GM18507 (cell line): ENCODE measurements at places on chromosomes 3 and 15.
A peak's percentile ranks its signal among the peaks of the same experiment; 100 is the strongest.

DNA sequence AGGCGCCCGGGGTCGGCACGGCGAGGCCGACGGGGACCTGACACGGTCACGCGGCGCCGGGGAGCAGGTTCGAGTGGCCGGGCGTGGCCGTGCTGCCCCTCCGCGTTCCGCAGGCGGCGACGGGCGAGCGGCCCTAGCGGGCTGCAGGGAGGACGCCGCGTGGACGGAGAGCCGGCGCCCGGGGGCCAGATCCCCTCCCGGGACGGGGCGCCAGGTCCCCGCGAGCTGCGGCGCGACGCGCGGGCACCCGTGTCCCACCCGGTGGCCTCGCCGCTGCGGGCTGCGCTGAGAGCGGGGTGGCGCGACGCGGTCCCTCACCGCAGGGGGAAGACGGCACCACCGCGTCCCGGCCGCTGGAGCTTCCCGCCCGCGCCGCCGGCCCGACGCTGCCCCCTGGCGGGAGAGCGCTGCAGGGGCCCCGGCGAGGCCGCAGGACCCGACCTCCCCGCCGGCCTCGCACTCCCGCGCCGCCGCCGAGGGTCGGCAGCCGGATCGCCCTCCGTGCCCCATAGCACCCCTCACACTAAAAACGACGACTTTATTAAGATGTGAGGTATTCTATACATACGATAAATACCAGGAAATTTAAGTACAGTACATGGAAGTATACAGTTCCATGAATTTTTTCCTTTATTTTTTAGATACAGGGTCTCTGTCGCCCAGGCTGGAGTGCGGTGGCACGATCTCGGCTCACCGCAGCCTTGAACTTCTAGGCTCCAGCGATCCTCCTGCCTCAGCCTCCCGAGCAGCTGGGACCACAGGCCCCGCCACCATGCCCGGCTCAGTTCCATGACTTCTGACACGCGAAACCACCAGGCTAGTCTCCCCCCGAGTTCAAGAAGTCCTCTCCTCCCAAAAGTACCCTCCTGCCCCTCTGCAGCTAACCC is 1.3 kb upstream of the PIGZ start:
- DNase-seq, result peak; percentile 69

DNA sequence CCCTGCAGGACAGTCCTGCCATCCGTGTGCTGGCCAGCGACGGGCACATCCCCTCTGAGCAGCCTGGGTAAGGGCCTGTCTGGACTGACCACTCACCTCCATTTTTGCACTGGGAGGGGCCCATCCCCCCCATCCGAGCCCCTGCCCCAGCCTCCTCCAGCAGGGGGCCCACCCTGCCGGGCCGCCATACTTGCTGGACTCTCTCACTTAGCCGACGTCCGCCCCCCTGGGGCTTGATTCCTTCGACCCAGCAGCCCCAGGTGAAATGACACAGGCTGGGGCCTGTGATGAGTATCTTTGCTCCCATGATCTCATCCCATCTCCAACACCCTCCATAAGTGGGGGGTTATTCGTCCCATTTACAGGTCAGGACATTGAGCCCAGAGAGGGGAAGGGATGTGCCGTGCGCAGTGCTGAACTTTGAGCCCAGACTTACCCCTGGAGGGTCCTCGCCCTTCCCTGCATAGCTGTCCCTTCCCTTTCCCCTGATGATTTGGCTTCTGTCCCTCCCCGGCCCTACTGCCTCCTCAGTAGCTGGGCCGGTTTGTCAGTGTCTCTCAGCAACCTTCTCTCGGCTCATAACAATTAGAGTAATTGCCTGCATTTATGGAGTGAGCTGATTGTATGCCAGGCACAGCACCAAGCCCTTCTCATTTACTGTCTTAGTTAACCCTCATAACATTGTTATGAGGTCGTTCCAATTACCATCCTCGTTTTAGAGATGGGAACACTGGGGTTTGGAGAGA is 4.2 kb downstream of the LMAN1L start:
- DNase-seq, result no peak

GRCh38 chr3:41681479-41681878 is 280.4 kb downstream of the ULK4 start:
- DNase-seq, result no peak

DNA sequence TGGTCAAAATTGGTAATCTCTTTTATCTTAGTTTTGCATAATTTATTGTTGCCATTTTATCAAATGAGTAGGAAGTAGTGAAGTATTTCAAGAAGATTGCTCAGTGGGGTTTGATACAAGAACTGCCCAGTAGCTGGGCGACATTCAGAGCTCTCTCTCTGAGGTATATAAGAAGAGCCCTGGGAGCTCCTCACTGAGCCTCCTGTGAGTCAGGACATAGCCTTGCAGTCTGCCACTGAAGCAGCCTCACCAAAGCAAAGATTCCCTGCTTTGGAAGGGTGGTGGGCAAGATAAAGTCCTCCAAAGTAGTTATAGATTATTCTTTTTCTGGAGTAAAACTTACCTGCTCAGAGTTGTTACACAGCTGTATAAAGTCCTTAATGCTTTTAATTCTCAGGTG is 26.1 kb downstream of the SKIL start:
- no peak for DNase-seq

- DNase-seq, result no peak
Measured at GRCh38 chr3:127689266-127689860, 16.6 kb downstream of the ABTB1 start.

DNA sequence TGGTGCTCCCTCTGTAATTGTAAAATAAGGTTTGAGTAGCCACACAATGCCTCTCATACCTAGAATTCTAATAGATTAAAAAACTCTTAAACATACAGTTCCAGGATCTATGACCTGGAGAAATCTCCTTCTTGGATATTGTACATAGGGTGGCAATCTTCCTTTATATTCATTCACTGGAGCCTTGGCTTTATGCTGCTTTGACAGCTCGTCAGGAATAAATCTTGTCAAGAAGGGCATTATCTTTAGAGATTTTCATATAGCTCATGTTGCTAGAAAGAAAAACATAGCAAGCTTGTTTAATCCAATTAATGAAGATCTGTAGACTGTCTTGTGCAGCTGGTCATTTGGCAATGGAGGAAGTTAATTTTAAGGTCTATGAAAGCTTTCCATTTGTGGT is 131.1 kb downstream of the PYDC2 start:
- DNase-seq, result no peak

GRCh38 chr3:32613183-32613582 is 42.5 kb upstream of the DYNC1LI1 start:
- no peak for DNase-seq

GRCh38 chr15:58467121-58467721 is 35.4 kb downstream of the LIPC start:
- DNase-seq, result no peak

DNA sequence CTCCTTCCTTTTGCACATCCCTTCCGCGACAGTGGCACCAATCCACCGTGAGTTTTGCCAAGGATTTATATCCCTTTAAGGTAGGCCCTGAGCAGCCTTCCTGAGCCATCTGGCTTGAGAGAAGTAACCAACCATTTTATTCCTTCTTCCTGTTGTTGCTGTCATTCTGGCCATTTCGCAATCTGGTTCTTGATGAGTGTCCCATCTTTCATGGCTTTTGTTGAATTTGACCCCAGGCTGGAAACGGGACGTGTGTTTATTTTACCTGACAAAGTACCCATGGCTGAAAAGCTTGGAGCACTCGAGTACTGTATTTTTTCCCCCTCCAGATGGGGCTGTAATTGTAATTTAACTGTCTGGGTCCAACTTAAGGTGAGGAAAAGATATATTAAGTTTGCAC is 173.4 kb downstream of the WNT5A start:
- DNase-seq, result no peak

GRCh38 chr3:195447201-195447600 is 4.4 kb upstream of the ACAP2 start:
- DNase-seq, result no peak
